ENCODE measurements at places on chromosomes 5 and 9.

DNA sequence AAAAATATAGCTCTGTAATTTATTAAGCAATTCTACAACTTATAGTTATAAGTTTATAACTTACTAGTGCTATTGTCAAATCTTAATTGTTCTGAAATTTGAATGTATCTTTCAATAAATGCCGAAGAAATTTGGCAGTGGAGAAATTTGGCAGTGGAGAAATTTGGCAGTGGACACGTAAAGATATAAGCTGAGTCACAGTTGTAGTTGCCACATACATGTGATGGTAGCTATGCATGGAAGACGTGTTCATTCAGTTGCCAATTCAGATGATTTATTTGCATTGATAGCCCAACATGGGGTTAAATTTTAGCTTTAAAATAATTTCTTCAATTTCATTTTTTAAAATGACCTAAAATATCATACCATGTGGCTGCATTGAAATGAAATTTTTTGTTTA is 127.8 kb upstream of the NR4A3 start:
- DNase-seq = no peak

DNA sequence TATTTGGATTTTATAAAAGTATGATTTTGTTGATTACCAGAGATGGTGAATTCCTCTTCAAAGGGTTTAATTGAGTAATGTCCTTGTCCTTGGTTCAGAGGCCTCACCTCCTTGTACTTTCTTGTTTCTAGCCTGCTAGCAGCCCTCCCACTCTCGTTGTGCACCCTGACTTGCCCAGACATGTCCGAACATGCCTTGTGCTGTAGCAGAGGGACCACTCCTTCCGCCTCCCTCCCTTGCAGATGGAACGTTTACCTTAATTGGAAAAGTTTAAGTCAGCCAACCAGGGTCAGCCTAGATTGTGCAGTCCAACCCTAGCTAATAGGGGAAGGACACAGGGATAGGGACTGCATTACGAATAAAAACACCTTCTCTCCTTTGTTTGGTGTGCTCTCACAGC is 406.9 kb upstream of the NMUR2 start:
- DNase-seq = no peak

- no peak for DNase-seq
Measured at GRCh38 chr5:146039420-146039819, 66.0 kb downstream of the PLAC8L1 start.

GRCh38 chr9:76873821-76874220 is 32.1 kb downstream of the PRUNE2 start:
- peak; percentile 21 for DNase-seq

DNA sequence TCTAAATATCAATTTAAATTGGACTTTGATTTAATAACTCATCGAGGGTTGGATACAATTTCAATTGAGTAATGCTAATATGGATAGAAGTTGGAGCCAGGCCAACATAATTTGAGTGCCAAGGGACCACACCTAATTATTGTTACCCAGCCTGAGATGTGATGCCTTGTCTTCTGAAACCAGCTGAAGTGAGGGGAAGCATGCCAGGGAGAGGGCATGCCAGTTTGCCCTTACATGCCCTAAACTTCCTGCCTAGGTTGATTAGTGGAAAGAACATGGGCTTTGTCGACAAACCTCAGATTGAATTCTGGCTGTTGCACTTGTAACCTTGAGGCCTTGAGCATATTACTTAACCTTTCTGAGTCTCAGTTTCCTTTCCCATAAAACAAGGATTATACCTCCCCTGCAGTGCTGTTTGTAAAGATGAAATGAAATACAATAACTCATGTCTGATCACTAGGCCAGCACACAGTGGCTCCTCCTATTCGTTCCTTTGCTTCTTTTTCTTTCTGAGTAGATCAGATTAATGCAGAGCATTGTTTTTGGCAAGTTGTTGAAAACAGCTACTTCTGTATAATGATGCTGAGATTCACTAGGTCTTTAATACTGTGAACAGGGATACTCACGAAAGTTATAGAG is 412.8 kb downstream of the TLE4 start:
- DNase-seq = no peak

- no peak for DNase-seq
Measured at GRCh38 chr5:160961038-160961437, 109.0 kb upstream of the ATP10B start.

DNA sequence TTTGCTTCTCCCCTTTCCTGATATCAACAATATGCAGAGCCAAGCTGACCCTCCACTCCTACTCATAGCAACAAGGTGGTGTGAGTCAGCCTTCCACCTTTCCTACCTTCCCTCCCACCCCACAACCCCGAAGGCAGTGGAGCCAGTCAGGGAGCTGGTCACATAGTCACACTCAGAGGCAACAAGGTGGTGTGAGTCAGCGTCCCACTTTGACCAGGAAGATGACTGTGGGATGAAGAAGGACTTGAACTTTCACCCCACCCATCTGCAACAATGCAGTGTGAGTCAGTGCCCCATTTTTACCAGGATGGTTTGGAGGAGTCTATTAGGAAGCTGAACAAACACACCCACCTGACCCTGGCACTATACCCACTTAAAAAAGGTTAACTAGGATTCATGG is 30.1 kb upstream of the ZNF782 start:
- peak; percentile 28 for DNase-seq

DNA sequence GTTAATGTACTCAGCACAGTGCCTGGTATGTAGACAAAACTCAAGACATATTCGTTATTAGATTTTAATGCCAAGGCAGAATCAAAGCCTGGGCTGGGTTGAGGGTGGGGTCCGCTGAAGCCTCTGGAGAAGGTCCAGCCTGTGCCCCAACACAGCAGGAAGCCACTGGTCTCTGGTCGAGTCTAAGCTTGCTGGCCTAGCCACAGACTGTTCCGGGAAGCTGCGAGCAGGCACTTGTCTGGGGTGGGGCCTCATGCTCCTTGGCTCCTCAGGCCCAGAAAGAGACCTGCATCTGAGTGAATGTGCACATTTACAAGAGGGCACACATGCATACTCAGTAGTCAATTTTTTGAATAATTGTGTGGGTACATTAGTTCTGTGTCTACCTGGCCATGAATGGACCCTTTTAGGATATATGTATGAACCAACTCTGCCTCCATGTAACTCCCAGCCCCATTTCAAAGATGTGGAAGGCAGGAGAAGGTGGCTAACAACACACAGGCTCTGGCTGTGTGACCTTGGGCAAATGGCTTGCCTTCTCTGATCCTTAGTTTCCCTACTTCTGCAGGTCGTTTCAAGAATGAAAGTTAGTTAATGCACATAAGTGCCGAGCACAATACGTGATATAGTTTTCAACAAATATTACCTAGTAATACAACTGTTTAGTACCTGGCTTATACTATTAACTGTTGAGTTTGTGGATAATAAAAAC is 18.3 kb downstream of the FAT2 start:
- no peak for DNase-seq

DNA sequence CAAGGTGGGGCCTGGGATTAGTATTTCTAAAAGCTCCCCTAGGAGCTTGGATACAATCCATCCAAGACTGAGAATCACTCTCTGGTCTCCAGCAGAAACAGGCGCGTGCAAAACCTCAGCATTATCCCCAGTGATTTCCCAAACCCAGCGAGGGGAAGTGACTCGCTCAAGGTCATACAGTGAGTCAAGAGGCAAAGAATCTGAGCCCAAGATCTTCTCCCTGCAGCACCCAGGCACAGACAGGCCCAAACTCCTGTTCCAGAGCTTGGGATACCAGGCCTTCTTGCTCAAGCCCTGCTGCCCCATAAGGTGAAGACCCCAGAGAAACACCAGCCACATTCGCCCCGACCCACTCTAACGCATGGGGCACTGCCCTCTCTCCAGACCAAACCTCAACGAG is 33.2 kb downstream of the SHB start:
- DNase-seq = peak; percentile 89

DNA sequence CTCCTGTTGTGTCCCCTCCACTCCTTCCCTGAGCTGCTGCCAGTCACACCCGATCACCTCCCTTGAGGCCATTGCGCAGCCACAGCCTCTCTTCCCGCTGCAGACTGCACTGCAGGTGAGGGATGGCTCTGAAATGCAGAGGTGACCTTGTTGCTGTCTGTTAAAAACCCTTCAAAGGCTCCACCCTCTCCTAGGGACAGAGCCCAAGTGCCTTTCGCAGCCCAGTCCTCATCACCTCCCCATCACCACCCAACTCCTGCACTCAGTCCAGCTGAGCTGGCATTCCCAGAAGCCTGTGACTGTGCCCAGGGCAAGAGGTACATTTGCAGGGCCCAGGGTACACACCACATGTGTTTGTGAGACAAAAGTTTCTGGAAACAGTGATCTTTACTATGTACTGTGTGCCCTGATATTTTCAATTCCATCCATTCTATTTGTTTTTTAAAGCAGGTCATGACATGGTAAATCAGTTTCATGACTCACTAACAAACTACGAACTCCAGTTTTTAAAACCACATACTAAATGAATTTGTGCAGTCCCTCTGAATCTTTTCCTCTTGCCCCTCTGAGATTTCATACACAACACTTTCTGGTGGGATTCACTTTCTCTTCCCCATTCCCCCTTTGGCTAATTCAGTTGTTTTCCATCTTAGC is 73.0 kb upstream of the SPOCK1 start:
- DNase-seq = peak; percentile 29

- peak; percentile 39 for DNase-seq
Measured at GRCh38 chr9:93682155-93682968, 106.0 kb downstream of the PHF2 start.
